Fibroblast of skin of left quadriceps (primary cell): ENCODE measurements at places on chromosomes 2 and 18.

DNA sequence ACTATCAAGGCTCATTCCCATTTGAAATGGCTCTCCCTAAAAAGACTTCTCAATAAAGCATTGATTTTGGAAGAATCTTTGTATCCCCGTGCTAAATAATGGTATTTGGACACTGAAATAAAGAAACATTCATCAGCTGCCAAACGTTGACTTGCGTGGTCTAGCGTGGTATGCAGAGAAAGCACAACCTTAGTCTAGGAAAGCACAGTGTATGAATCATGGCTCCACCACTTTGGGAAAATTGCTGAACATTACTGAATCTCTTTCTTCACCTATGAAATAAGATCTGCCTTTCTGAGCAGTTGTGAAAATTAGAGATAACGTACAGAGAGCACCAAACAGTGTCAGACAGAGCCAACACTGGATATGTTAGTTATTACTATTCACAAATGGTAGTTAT lies 353.9 kb downstream of the SS18 start:
- DNase-seq, result no peak

- DNase-seq, result no peak
Measured at GRCh38 chr18:37408676-37409265, 156.8 kb downstream of the CELF4 start.

DNA sequence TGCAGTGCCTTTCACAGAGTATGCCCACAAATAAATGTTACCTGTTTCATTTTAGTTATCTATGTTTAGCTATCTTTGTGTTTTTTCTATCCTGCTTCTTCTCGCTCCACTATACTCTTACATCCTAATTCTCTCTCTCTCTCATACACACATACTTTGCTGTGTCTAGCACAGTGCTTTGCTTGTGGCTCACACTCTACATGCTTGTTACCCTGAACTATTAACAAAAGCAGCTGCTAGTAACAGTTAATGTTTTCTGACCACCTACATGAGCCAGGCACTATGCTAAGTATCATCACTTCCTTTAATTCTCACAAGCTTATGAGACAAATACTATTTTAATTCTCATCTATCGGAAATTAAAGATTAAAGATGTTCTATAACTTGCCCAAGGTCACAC lies 390.5 kb upstream of the HNRNPA3 start:
- no peak for DNase-seq

- DNase-seq, result no peak
Measured at GRCh38 chr18:79785831-79786230, 11.9 kb upstream of the KCNG2 start.

DNA sequence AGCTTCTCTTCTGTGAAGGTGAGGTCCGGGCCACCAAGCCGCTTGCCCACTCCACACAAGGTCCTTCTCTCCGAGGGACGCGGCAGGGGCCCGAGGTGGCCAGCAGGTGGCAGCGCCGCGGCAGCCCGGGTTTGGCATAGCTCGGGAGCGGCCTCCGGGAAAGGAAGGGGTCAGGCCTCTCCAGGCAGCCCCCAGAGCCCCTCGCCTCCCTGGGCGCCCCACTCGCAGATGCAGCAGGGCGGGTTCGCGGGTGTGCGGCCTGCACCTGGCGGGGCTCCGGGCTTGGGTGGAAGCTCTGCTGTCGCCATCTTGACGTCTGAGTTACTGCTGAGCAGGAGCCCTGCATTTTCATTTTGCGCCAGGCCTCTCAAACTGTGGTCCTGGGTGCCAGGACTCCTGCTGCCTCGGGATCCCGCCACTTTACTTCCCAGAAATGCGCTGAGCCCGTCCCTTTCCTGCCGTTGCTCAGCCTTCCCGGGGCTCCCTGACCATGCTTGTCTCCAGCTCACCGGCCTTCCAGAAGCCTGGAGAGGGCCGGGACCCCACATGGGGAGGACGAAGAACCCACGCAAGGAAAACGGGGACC lies 18.6 kb upstream of the NCL start:
- DNase-seq, result peak; percentile 30

DNA sequence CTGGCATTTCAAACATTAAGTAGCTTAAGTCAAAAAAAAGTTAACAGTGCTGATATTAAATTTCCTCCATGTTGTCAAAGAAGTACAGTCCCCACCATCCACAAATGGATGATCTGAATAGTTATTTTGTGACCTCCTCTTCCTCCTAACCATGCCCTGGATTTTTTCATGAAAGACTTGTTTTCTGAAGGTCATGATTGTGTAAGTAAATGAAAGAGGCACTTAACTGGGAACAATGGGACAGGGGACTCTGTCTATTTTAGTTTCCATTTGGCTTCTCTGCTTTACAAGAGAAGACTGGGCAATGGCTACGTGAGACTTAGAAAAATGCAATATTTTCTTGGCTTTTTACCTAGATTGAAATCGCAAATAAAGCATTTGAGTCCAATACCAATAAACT lies 32.2 kb downstream of the PECR start:
- DNase-seq, result no peak

DNA sequence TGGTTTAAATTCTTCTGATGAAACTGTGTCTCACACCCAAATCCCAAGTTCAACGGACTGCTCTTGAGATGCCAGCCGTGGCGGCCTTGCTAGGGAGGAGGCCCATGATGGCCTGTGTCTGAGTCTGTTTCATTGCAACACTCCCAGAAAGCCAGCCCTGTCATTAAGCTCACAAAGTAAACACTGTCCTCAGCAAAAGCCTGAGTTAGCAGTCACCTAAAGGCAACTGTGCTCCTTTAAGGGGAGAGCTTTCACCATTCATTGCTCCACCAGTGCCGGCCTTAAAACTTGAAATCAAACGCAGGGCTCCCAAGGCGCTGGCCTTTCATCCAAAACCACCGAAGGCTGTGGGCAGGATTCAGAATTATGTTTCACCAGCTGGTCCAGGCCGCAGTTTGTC lies 42.5 kb upstream of the PPP1CB start:
- no peak for DNase-seq

DNA sequence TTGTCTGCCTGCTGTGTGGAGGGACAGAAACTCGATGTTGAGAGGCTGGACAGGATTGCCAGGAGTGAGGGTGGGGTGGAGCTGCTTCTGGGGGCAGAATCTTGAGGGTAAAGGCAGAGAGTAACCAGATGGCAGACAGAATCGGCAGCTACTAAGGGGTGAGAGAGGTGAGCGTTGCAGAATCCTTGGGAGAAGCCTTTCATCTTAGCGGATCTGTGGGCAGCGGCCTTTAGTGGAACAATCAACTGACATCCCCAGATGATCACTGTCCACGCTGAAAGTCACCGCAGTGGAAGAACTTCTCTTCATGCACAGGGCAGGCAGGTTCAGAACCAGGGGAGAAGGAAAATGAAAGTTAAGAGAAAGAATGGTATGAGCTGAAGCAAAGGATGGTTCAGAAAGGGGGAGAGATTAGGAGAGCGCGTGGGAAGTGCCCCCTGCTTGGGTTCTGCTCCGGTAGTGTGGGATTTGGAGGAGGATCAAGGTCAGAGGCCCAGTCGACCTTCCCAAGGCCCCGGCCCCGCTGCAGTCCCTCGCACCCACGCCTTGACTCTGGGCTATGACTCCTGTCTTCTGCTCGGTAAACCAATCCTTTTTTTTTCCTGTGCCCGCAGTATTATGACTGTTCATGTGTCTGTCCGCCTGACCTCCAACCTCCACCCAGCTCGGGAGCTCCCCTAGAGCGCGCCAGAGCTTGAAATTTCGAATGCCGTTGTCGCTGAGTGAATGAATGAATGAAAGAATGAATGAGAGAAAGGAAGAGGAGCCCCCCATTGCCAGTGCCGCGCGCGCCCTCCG lies 584 bp downstream of the BOLA3 start:
- DNase-seq, result no peak

- DNase-seq, result no peak
Measured at GRCh38 chr2:60268661-60269060, 284.8 kb downstream of the BCL11A start.

GRCh38 chr18:32577561-32577960 lies 106.9 kb upstream of the GAREM1 start:
- no peak for DNase-seq

DNA sequence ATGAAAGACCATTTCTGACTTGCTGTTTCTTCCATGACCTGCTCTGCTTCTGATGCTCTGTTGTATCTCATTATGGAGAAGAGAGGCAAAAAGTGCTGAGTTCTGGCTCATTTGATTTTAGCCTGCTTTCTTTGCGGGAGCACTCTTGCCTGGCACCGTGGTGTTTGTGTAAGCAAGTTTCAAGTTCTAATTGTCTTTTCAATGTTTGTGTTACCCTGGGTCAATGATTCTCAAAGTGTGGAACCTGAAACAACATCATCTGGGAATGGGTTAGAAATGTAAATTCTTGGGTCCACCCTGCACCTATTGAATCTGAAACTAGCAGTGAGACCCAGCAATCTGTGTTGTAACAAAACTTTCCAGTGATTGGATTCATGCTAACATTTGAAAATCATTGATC lies 85.5 kb upstream of the STON1 start:
- DNase-seq, result no peak

DNA sequence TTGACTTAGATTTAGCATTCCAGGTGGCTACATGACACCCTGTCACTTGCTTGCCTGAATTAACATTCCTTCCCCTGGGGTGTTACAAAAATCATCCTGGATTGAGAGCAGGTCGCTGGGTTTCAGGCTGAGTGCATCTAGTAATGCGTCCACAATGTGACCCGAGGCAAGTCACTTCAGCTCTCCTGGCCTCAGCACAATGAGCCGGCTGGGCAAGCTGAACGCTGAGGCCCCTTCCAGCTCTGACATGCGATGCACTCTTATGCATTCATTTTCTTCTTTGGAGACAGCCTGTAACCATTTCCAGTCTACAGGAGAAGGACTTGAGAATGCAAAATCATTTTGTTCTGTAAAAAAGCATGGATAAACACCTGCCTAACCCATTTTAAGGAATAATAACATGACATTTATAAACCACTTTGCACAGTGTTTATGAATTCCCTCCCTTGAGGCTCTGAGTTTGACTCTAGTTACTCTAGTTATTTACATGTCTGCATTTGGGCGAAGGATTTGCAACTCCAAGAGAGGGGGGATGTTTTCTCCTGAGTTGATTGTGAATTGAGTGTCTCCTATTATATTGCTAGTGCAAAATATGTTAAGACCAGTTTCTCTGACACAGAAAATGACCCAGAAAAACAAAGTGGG lies 63.0 kb upstream of the CPO start:
- DNase-seq, result no peak

DNA sequence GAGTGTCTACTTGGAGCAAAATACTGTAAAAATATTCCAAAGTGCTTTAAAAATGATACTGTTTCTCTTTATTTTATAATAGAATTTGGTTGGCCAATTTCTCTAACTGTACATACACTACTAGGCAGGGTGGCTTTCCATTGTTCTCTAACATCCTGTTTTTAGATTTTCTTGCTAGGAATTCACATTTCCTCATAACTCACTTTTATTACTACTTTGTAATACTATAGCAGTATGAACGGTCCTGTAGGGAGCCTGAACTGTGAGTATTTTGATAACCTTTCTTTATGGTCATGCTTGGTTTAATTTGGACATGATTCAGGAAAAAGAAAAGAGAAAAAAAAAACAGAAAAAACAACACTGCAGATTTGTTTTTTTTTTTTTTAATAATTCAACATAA lies 37.8 kb downstream of the GCG start:
- no peak for DNase-seq

GRCh38 chr2:233384811-233385488 lies 30.7 kb downstream of the DGKD start:
- no peak for DNase-seq

- no peak for DNase-seq
Measured at GRCh38 chr2:71617266-71617665, 163.9 kb downstream of the DYSF start.

- DNase-seq, result no peak
Measured at GRCh38 chr2:239196474-239197021, 204.3 kb downstream of the HDAC4 start.

DNA sequence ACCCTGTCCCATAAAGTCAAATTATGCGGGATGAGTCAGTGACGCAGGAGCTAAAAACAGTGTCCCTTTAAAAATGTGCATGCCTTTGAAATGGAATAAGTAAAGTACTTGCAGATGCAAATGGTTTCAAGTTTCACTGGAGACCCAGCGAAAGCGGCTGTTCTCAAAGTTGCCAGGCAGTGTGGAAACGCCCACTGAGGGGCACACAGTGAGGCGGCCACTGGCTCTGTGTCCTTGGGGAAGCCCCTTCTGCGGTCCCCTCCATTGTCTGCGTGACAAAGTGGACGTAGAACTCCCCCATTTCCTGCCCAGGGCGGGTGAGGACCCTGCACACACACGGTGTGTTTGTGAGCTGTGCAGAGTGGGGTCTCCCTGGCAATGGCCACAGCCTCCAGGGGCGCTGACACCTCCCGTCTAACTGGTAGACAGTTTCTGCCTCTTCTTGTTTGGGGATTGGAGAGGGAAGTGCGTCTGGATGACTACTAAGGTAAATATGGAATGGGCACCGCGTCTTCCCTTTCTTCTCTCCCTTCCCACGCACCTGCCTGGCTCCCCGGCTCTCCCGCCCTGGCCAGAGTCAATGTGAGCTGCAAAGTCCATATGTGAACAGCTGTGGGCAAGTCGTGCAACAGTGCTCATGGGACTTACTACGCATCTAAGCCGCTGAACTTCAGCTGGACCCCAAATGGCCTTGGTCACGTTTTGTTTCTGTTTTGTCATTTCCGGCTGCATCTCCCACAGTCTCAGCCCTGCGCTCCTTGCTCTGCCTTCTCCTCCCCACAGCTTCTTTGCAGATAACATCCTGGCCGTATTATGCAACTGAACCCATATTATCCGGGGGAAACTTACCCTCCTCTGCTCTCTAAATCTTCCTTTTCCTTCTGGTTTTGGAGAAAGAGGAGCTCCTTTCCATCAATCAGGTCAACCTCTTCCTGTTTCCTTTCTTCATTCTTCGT lies 33.7 kb upstream of the ZNF516 start:
- no peak for DNase-seq
